ENCODE measurements at places on chromosomes 4 and X. TPM values are rescaled to one million over a fixed set of nuclear protein-coding genes. Genes with fewer than 3 reads are reported as not detected.

GRCh38 chrX:133550665-133551485 lies 135.6 kb upstream of the GPC4 start:
- H3K4me1 ChIP-seq = no peaks in the 10 kb centered on the region
- no peaks in the 10 kb centered on the region for H3K36me3 ChIP-seq
- no peak overlapping the region for H3K27ac ChIP-seq
- H3K27me3 ChIP-seq = no peaks in the 10 kb centered on the region
- no peak overlapping the region for H3K4me3 ChIP-seq
- DNase-seq = no peak

DNA sequence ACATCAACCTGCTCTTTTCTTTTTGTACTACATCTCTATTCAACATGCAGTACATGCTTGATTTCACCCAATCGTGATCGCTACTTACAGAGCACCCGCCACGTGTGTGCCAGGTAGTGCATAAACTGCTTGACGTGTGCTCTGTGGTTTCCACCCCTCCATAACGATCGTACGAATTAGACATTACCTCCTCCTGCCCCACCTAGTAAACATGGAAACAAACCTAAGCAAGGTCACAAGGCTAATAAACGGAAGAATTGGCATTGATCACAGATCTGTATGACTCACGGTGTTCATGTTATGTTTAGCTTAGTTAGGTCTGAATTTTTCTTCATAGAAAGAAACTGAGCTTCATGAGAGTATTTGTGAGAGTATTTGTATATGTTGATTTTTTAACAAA lies 64.1 kb downstream of the STX18 start:
- no peak overlapping the region for H3K4me3 ChIP-seq
- no peaks in the 10 kb centered on the region for H3K4me1 ChIP-seq
- no peaks in the 10 kb centered on the region for H3K36me3 ChIP-seq
- H3K27ac ChIP-seq = no peak overlapping the region

GRCh38 chrX:70422851-70423341 lies at the start of gene GDPD2:
Gene GDPD2 (plus strand): TSS chrX:70423314. CDS start chrX:70424985, 1,671 bp downstream.
- H3K27ac ChIP-seq = no peak within 1 kb of the TSS
- H3K36me3 ChIP-seq = no peaks in the 10 kb centered on the region
- no peak for DNase-seq
- no peak within 1 kb of the TSS for H3K4me3 ChIP-seq
- H3K27me3 ChIP-seq = no peaks in the 10 kb centered on the region
- no peaks in the 10 kb centered on the region for H3K4me1 ChIP-seq

DNA sequence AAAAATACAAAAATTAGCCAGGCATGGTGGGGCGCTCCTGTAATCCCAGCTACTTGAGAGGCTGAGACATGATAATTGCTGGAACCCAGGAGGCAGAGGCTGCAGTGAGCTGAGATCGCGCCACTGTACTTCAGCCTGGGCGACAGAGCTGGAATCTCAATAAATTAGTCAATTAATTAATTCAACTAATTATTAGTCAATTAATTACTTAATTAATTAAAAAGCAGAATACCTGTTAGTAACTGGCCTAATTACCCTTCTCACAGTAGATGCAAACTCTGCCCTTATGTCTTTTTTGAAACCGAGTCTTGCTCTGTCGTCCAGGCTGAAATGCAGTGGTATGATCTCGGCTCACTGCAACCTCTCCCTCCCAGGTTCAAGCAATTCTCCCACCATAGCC lies 261.2 kb downstream of the ASMT start:
- H3K4me3 ChIP-seq = no peak overlapping the region
- H3K36me3 ChIP-seq = no peaks in the 10 kb centered on the region
- DNase-seq = no peak
- no peak overlapping the region for H3K27ac ChIP-seq
- H3K4me1 ChIP-seq = no peaks in the 10 kb centered on the region

DNA sequence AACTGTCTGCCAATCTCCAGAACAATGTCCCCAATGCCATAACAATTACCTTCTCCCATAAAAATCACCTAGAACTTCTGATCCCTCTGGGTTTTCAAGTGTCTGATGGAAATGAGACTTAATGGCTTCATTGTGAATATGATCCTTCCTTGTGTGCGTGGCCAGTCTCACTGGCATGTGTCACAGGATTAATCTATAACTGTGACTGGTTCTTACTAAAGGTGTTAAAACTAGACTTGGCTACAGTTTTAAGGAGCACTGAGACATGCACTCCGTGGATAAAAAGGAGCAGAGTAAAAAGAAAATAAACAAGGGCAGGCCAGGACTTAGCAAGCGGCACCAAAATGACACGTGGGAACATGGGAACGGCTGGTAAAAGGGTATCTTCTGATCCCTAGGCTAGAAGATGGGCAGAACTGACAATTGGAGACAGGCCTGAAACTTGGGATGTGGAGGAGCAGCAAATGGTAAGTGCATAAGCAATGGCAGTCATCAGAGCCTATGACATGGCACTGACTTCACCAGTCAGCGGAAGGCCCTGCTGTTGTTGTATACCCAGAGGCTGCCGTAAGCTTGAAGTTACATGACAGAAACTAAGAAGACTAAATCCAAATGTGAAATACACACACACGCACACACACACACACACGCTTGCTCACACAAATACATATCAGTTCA lies 256.6 kb upstream of the NOCT start:
- H3K36me3 ChIP-seq = no peaks in the 10 kb centered on the region
- no peak overlapping the region for H3K4me3 ChIP-seq
- no peaks in the 10 kb centered on the region for H3K4me1 ChIP-seq
- H3K27me3 ChIP-seq = no peaks in the 10 kb centered on the region
- DNase-seq = no peak

DNA sequence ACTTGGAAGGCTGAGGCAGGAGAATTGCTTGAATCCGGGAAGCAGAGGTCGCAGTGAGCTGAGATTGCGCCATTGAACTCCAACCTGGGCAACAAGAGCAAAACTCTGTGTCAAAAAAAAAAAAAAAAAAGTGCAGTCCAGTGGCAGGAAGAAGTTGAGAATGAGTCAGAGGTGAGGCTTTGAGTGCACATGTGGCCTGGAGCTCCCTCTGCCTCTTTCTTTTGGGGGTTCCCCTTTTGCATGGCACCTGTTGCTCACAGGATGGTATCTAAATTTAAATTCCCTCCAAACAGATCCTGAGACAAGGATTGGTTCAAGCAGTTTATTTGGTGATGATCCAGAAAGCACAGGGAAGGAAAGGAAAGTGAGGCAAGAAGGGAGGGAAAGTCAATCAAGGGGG lies 151.4 kb upstream of the STX18 start:
- no peak for DNase-seq
- no peaks in the 10 kb centered on the region for H3K27me3 ChIP-seq
- H3K4me1 ChIP-seq = peaks cover 39% of the 10 kb centered on the region

- H3K27me3 ChIP-seq = no peaks in the 10 kb centered on the region
- no peak overlapping the region for H3K4me3 ChIP-seq
- no peak overlapping the region for H3K27ac ChIP-seq
- H3K4me1 ChIP-seq = no peaks in the 10 kb centered on the region
Measured at GRCh38 chr4:17115583-17115982, 217.1 kb upstream of the LDB2 start.

GRCh38 chrX:139826065-139827044 lies 106.5 kb downstream of the ATP11C start:
- no peaks in the 10 kb centered on the region for H3K36me3 ChIP-seq
- H3K4me3 ChIP-seq = no peak overlapping the region
- no peaks in the 10 kb centered on the region for H3K27me3 ChIP-seq

- H3K27ac ChIP-seq = no peak overlapping the region
- no peaks in the 10 kb centered on the region for H3K36me3 ChIP-seq
- H3K27me3 ChIP-seq = no peaks in the 10 kb centered on the region
- H3K4me3 ChIP-seq = no peak overlapping the region
- H3K4me1 ChIP-seq = peaks cover 11% of the 10 kb centered on the region
Measured at GRCh38 chr4:56655209-56655626, 25.9 kb downstream of the HOPX start.

LRIT3 gene
- total RNA-seq = 0.47 TPM

LINC00632 gene
- 0.15 TPM for total RNA-seq

TBC1D1 gene
- total RNA-seq = 82.7 TPM

KIT gene
- total RNA-seq = not detected

IL13RA2 gene
- total RNA-seq = not detected

TMPRSS11F gene
- total RNA-seq = not detected

ASB9 gene
- 2.9 TPM for total RNA-seq
